ENCODE measurements at places on chromosomes 5 and 9. TPM values are rescaled to one million over a fixed set of nuclear protein-coding genes. Genes with fewer than 3 reads are reported as not detected.

GRCh38 chr9:14307989-14308852 lies 5.7 kb downstream of the NFIB start:
- peaks cover 45% of the 10 kb centered on the region for H3K27me3 ChIP-seq
- no peak for DNase-seq
- peaks cover under 1% of the 10 kb centered on the region for H3K4me1 ChIP-seq
- no peaks in the 10 kb centered on the region for H3K36me3 ChIP-seq
- H3K27ac ChIP-seq, result no peak overlapping the region

- no peak for DNase-seq
- no peak overlapping the region for H3K27ac ChIP-seq
- no peaks in the 10 kb centered on the region for H3K36me3 ChIP-seq
- no peak overlapping the region for H3K4me3 ChIP-seq
Measured at GRCh38 chr9:79268806-79269205, 303.0 kb upstream of the TLE4 start.

DNA sequence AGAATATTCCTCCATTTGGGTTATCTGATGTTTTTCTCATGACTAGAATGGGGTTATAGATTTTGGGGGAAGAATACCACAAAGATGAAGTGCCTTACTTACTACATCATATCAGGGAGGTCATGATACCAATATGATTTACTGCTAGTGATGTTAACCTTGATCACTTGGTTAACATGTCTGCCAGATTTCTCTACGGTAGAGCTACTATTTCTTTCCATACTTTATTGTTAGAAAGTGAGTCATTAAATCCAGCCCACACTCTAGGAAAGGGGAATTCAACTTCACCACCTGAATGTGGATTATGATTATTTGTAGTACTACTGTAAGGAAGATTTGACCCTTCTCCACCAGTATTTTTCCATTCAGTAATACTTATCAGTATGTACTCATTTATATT lies 64.7 kb downstream of the UBE2R2 start:
- H3K27me3 ChIP-seq, result no peaks in the 10 kb centered on the region
- peaks cover 3% of the 10 kb centered on the region for H3K36me3 ChIP-seq
- peak overlapping the region; percentile 45 for H3K4me3 ChIP-seq

CDH9 gene
- total RNA-seq, result not detected

CER1 gene
- not detected for total RNA-seq

All from activated T-helper 1 cell treated with anti-CD3 and anti-CD28 coated beads, Interleukin-12 subunit alpha, Interleukin-12 subunit beta, Interleukin-2, Interleukin-4 antibody, amounts not matched to agents 30 ng/mL and 10 ng/mL and 1 ng/mL, durations not matched to agents 14 hours and 24 hours and 36 hours (primary cell).